ENCODE measurements at places on chromosomes 13 and 19.

- DNase-seq: no peak
Measured at GRCh38 chr13:24894972-24895300, 131.0 kb downstream of the RNF17 start.

DNA sequence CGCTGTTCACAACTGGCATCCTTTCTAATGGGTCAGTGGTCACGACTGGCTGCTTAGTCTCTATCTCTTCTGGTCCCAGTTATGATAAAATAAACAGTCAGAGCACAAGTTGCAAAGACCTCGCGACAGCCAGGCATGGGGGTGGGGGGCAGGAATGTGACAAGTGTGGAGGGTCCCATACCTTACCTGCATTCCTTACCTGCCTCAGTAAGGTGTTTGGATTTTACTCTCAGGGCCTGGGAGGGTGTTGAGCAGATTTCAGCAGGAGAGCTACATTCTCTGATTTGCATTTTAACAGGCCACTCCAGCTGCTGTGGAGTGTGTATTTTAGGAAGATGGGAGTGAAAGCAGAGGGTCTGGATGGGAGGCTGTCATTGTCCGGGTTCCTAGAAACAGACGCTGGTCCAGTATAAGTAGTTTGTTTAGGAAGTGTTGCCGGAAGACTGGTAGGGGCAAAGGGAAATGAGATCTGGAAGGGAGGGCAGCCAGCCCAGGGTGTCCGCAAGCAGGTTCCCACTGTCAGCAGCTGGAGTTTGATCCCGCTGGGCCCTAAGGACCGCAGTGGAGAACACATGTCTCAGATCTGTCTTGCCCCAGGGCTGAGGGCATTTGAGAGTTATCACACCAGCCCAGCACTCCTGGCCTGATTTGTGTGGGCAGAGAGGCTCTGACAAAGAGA is 920.0 kb downstream of the UQCRFS1 start:
- no peak for DNase-seq

GRCh38 chr19:7690779-7691258 is 10.2 kb downstream of the TRAPPC5 start:
- no peak for DNase-seq

- DNase-seq: no peak
Measured at GRCh38 chr19:23769691-23770468, 11.2 kb upstream of the ZNF681 start.

DNA sequence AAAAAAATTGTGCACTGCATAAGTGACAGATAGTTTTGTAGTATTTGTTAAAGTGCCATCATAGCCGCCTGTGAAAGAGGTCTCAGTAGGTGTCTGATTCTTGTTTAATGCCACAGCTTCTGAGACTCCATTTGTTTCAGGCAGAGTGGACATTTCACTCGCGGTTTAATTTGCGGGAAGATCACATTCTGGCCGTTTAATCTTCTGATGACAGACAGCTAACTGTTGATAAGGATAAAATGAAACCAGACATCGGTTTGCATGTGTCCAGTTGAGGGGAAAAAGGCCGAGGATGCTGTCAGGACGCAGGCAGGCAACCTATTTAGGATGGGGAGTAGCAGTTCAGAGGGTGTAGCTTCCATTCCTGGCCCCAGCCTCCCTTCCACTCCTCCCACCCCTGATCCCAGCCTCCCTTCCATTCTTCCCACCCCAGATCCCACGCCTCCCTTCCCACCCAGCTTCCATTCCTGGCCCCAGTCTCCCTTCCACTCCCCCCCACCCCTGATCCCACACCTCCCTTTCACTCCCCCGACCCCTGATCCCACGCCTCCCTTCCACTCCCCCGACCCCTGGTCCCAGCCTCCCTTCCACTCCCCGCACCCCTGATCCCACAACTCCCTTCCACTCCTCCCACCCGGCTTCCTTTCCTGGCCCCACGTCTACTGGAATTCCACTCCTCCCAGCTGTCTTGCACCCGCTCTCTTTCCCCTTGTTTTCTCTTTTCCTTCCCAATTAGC is 23.8 kb downstream of the ATP11A start:
- DNase-seq: no peak

- DNase-seq: no peak
Measured at GRCh38 chr13:93496985-93497673, 270.5 kb downstream of the GPC6 start.

- no peak for DNase-seq
Measured at GRCh38 chr19:41426952-41427646, at the start of gene B3GNT8. TSS of gene B3GNT8 (minus strand) at chr19:41427374. CDS start at chr19:41426778, 596 bp downstream.

DNA sequence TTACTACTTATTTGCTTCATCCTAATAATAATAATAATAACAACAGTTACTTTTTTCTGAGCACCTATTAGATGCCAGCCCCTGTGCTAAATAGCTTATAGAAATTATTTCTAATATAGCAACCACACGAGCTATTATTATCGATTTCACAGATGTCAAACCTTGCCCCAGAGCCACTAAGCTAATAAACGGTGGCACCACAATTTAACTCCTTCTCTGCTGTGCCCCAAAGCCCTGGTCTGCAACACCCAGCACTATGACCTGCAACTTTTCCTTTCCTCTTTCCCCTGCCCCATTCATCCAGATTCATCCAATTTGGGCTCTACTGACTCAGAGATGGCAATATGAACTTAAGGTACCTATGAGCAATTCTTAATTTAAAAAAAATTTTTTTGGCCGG is 6.4 kb downstream of the RFX2 start:
- DNase-seq: no peak

DNA sequence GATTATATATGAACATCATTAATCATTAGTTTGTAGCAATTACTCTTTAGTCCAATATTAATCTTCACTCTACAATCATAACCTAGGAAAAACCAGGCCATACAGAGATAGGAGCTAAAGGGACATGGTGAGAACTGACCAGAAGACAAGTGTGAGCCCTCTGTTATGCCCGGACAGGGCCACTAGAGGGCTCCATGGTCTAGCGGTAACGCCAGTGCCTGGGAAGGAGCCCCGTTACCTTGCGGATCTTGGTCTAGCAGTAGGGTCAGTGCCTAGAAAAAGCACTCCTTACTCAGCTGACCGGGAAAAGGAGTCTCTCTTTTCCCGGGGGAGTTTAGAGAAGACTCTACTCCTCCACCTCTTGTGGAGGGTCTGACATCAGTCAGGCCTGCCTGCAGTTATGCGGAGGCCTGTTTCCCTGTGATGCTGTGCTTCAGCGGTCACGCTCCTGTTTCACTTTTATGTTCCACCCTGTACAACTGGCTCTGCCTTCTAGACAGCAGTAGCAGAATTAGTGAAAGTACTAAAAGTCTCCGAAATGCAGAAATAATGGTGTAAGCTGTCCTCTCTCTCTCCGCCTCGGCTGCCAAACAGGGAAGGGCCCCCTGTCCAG is 13.8 kb downstream of the OR7D4 start:
- DNase-seq: no peak

GRCh38 chr19:12786141-12786870 is 5.0 kb upstream of the JUNB start:
- no peak for DNase-seq

DNA sequence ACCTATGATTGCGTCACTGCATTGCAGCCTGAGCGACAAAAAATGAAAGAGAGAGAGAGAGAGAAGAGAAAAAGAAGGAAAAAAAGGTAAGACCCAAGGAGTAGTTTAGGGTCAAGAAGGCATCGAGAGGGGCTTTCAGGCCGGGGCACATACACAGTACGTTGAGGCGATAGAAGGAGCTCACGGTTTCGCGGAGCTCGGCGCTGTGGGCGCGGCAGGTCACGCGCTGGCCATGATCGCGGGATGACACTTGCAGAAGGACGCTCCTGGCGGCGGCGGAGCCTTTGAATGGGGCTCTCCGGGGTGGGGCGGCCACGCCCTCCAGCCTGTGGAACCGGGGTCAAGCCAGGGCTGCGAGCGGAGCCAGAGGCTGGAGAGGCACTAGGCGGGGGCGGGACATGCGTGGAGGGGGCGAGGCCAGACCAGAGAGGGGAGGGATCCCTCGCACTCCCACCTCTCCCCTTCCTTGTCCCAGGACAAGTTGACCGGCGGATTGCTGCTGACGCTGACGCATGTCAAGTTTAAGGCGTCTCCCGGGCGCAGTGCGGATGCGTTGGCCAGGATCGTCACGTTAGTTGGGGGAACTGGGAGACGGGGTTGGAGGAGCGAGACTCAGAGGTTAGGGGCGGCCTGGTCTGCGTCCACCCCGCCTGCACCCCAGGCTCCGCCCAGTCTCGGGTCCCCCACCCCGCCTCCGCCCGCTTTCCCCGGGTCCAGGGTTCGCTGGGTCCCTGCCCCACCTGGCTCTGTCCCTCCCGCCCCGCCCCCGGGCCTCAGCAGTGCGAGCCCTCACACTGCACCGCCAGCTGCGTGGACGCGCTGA is 6.9 kb downstream of the NPHS1 start:
- DNase-seq: no peak

- no peak for DNase-seq
Measured at GRCh38 chr19:58229255-58229639, 533 bp downstream of the ZNF544 start.

GRCh38 chr19:34317311-34317927 is 47.6 kb upstream of the GPI start:
- no peak for DNase-seq

DNA sequence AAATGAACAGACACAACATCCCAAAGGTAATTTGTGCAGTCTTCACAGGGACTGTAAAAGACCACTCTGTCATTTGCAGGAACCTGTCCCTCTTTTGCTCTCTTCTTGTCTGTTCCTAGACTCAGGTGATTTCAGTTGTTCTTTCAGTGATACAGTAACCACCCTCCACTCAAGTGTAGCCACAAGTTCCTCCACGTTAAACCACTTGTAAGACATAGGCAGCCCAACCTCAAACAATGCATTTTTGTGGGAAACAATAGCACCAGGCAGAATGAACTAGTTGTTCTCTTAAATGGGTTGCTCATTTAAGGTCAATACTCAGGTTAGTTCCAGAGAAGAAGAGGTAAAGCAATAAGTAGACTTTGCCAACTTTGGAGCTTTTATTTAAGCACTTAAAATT is 359.4 kb downstream of the MZT1 start:
- no peak for DNase-seq

- DNase-seq: no peak
Measured at GRCh38 chr19:5016781-5017180, 47.9 kb downstream of the KDM4B start.

DNA sequence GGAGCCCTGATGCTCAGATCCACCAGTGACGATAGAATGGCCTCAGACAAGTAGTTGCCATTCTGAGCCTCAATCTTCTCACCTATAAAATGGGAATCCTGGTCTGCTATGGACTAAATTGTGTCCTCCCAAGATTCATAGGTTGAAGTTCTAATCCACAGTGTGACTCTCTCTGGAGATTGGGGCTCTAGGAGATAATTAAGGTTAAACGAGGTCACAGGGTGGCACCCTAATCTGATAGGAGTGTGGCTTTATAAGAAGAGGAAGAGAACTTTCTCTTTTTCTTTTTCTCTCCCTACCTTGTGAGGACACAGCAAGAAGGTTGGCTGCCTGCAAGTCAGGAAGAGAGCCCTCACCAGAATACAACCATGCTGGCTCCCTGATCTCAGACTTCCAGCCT is 214.1 kb downstream of the KATNAL1 start:
- DNase-seq: no peak

DNA sequence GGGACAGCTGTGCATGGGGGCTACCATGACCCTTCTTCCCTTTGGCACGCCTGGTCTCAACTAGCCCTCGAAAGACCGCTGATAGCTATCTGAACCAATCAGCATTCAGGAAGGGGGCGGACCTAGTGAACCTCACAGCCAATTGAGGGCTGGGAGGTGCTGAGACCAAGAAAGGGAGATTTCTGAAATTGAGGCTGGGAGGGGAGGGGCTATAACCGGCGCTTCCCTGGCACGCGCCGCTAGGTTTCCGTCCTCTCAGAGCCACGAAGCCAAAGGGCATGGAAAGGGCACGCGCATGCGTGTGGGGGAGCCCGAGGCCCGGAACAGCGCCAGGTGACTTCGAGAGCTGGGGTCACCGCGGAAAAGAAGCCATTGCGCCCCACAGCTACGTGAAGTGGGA is 4.2 kb upstream of the PAFAH1B3 start:
- DNase-seq: no peak

- DNase-seq: no peak
Measured at GRCh38 chr13:32988608-32989289, 27.5 kb upstream of the KL start.

DNA sequence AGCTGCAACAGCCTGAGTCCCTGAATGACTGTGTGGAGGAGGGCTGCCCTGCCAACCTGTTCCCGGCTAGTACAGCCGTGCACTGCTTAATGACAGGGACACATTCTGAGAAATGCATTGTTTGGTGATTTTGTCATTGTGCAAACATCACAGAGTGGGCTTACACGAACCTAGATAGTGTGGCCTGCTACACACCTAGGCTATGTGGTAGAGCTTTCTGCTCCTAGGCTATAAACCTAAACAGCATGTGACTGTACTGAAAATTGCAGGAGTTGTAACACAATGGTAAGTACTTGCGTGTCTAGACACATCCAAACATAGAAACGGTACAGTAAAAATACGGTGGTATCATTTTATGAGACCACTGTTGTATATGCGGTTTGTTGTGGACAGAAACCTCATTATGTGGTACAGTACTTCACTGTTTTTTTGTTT is 35.0 kb downstream of the VASP start:
- DNase-seq: no peak

DNA sequence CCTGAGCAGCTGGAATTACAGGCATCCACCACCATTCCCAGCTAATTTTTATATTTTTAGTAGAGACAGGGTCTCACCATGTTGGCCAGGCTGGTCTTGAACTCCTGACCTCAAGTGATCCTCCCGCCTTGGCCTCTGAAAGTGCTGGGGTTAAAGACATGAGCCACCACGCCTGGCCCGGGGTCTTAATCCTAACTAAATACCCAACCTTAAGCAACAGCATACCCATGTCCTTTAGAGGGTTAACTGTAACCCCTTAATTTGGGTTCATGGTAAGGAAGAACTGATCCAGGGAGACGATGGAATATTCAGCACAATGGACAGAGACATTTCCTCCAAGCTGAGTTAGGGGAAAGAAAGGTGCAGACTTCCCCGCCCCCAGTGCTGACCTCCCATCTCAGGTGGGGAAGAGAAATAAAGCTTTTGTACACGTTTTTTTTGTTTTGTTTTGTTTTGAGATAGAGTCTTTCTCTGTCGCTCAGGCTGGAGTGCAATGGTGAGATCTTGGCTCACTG is 8.7 kb upstream of the GALP start:
- DNase-seq: no peak

DNA sequence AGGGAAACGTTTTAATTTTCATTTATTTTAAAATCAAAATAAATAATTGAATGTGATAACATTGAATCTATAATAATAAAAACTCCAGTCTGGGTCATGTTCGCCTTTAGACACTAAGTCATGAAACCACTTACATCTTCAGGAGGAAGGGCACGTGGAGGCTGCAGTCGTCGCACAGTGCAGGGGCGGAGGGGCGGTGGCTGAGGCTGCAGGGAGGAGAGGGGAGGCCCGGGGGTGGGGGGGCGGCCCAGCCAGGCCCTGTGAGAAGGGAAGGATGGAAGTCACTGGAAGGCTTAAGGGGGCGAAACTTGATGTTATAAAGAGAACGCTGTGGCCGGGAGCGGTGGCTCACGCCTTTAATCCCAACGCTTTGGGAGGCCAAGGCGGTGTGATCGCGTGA is 14.9 kb upstream of the LATS2 start:
- DNase-seq: no peak
